Myocyte (in vitro differentiated cells): ENCODE measurements at places on chromosomes 4 and X.

- DNase-seq: no peak
Observed at GRCh38 chr4:71680706-71681105, 103.2 kb downstream of the GC start.

DNA sequence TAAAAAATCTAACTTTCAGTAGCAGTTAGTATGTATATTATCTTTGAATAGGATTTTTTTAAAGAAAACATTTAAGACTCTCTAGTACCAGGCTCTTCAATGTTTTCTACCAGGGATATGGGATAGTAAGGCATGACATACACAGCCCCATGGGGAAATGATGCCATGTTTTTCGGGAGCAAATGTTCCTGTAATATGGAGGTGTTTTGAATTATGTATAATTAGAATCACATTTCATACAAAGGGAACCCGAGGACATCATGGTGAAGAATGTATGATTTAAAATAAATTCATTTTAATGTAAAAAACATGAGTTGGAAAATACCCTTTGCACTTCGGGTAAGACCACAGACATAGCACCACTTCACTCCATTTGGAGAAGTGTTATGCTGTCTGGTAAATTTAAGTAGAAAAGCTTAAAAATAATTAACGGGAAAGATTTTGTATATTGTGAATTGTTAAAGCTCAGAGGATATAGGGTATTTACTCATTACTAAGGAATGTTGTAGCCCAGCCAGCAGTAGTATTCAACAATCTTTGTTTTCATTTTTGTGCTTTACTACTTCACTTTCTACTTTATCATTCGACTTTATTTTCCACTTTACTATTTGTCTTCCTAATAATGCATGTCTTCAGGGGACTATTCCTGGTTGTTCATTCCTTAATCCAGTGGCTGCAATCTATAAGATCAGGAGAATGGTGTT is 2050.7 kb downstream of the ARAP2 start:
- no peak for DNase-seq

DNA sequence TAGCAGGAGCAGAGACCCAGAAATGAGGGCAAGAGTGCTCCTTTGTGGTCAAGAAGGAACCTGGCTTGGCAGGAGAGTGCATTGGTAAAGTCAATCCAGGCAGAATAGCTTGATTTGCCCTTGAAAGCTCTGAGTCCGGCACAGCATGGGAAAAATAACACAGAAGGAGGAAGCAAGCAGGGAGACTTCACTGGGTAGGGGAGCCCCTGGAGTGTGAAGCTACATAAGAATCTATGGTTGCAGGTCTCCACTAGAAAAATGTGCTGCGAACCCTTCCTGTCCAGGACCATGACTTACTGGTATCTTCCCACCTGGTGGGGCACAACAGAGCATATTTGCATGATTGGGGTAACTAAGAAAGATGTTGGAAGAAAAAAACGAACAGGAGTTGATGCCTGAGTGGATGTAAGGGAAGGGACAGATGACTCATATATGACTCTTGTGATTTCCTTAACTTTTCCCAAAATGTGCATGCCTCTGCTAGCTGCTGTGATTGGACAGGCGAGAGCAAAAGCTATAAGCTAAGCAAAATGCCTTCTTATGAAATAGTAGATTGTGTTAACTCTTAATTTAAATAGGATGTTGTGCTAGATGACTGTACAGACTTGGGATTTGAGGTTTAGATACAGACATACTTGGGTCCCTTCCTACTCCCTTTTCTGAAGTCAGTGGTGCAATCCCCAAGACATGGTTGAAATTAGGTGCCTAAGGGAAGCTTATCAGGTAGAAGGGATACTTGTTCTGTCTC is 3.3 kb downstream of the IL13RA1 start:
- DNase-seq: no peak

DNA sequence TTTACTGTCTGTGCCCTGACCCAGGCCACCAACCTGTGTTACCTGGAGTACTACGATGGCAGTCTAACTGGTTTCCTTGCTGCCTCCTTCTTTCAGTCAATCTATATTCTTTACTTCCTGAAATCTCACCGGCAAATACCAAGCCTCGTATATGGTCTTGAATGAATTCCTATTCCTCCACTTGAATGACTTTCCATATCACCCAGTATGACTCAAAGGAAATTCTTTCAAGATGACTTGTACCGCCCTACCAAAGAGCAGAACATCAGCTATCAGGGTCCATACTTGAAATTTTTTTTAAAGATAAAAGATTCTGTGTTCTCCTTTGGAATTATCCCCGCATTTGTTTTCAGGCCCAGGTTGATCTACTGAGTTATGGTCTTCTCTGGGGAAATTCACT is 378.0 kb downstream of the AFF2 start:
- no peak for DNase-seq

DNA sequence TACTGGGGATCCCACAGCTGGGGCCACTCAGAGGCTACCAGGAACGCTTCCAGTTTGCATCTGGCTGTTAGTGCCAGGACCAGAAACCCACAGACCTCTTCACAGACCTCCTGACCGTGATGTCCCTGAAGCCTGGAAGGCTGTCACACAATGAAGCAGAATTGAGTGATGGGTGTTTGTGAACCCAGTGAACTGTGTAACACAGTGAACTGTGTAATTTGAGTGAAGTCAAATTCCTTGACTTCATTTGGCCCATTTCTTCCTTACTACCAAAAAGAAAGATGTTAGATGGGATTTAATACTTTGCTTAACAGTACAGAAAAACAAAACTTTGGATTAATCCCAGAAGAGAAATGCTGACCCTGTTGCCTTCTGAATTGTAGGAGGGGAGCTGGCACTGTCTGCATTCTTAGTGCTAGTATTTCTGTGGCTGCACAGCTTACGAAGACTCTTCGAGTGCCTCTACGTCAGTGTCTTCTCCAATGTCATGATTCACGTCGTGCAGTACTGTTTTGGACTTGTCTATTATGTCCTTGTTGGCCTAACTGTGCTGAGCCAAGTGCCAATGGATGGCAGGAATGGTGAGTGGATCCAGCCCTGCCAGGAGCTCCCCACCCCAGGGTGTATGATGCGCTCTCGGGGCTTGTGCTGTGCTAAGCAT is 17.8 kb downstream of the SRD5A3 start:
- no peak for DNase-seq

DNA sequence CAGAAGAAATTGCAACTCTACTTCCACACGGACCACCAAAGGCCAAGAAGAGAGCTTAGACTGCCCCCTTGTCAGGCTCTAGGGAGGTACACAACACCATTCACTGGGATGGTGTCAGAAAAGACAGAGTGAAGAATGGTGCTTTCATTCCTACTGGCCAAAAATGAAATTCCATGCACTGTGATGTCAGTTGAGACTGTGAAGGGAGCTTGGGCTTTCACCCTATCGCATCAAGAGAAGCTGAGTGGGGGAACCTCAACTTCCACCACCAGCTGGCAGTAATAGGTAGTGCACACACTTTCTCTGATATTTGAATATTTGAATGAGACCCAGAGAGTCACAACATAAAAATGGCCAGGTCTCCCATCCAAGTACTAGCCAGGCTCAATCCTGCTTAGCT is 65.9 kb downstream of the ZNF711 start:
- DNase-seq: no peak
